ENCODE measurements at places on chromosomes 7 and 10.

DNA sequence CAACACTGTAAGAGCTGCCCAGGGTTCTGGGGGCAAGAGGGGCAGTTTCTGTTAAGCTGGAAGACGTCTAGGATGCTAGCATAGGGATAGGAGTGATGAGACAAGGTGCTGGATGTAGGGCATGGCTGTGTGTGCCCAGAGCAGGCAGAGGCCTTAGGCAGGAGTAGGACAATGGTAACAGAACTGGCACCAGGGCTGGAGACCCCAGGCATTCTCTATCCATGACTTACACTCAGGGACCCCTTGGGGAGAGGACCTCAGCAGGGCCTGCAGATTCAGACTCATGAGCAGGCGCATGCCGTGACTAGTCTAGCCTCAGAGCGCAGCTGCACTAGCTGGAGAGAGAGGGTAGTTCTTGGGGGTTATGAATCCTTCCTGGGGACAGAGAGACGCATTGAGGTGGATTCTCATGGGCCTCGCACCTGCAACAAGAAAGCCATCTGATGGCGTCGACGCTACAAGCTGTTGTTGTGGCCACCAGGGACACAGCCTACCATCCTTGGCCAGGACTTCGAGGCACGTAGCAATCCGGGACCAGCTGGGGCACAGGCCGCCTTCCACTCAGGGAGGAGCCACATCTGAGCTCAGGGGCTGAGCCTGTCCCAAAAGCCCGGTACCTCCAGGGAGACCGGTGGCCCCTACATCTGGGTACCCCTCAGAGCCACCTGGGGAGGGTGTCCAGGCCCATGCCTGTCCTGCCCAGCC, 474.1 kb downstream of the PTPRN2 start:
- no peak for DNase-seq

DNA sequence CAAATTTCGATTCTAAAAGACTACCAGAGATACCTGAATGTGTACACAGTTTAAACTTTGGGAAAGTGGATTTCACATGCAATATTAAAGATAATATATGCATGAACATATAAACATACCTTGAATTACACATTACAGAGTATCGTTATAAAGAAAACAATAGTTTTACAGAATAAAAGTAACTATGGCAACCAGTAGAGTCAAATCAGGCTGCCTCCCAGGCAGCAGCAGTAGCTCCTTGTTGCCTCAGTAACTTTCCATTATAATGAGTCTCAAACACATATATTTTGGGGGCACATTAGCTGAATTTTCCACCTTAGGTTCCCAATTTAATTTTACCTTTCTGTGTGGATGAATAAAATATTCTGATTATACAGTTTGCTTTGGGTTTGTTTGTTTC, 164.4 kb upstream of the FEZF1 start:
- no peak for DNase-seq

GRCh38 chr10:96264938-96265337, 6.4 kb downstream of the BLNK start:
- no peak for DNase-seq

GRCh38 chr10:131963350-131963749, 18.4 kb downstream of the BNIP3 start:
- DNase-seq, result no peak

DNA sequence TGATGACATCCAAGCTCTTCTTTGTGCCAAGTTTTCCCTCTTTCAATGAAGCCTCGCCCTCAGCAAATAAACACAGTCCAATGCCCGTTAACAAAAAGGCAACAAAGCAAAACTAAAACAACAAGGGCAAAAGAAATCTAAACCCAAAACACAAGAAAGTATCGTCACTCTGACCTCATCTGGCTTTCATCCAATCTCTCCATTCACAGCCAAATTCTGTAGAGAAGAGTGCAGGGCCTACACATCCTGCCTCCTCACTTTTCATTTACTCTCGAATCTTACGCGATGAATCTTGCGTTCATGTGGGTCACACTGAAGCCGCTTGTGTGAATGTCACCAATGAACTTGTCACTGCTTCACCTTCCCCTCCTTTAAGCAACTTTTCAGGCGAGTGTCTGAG, 15.9 kb upstream of the AKR1E2 start:
- no peak for DNase-seq

DNA sequence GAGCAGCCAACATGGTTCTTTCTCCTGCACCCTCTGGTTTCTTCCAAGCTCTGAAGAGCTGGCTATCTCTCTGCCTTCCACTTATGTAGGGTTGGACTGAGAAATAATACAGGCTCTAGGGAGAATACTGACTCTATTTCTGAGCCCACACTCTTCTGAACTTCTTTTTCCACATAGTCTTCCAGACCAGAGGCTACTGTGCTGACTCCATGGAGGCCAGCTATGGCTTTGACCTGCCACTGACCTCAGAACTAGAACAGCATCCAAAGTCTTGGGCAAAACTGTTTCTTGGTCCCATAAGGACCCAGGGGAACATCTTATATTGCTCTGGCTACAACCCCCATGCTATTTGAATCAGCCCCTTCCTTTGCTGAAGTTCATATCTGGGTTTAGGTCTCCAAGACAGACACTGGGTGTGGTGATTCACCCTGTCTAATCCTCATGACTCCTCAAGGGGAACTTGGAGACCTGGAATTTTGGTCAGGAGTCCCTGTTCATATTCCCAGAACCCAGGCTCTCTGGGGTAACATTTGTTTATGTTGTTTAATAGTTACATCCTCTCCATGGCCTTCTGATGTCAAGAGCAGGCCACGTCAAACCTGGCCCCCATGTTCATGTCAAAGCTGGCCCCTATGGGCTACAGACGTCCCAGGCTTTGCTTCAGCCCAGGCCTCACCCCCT, 12.1 kb upstream of the PLAU start:
- DNase-seq, result no peak

GRCh38 chr10:106226142-106226541, 938.4 kb downstream of the SORCS1 start:
- DNase-seq, result no peak

- no peak for DNase-seq
These were observed 53.5 kb downstream of the ZNF467 start for GRCh38 chr7:149719912-149720335.

DNA sequence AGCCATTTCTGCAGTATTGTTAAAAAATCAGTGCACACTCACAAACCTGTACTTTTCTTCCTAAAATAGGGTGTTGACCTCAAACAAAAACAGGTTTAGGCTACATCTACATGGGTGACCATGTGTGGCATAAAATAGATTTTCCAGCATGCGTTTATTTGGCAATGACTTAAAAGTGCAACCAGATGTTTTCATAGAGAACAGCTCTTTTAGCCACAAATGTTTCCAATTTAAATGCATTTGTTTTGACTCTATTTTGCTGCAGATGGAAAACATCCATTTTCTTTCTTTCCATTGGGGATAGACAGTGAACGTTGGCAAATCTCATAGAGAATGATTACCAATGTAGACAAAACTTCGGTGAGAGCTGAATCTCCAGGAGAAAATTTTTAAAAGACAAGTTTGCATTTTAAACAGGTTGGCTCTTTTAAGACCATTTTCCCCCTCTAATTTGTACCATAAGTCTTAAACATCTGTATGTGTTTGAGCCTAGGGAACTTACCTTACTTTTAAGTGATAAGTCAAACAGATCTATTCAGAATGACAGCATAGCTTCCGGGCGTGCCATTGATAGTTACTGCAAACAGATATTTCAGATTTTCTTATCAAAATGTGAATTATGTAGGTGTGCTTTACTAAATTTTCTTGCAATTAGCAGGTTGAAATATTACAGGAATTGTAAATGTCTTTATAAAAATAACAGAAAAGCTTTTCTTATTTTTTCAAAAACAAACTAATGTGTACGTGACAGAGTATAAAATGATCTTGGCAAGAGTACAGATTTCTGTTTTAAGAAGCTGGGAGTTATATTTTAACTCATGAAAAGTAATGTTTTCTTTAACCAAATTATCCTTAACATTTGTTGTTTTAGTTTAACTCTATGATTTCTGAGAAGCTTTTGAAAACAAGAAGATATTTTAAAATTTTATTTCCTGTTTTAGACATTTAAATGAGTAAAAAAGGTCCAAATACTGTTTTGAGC, 144.9 kb downstream of the HGF start:
- DNase-seq, result no peak

DNA sequence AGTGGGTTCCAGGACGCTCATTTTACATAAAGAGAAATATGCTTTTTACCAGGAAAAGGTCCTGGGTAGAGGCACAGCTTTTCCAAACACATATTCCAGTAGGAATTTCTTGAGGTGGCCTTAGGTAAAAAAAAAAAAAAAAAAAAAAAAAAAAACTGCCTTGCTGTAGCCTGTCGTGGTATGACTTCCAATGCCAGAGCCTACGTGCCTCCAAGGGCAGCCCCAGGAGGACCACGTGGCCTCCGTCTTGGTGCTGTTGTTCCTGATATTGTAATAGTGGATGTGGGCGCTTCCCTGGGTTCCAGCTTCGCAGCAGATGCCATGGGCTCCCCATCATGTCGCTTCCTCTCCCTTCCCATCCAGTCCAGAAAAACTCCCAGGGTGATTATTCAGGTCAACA, 49.3 kb downstream of the PRKAG2 start:
- no peak for DNase-seq

DNA sequence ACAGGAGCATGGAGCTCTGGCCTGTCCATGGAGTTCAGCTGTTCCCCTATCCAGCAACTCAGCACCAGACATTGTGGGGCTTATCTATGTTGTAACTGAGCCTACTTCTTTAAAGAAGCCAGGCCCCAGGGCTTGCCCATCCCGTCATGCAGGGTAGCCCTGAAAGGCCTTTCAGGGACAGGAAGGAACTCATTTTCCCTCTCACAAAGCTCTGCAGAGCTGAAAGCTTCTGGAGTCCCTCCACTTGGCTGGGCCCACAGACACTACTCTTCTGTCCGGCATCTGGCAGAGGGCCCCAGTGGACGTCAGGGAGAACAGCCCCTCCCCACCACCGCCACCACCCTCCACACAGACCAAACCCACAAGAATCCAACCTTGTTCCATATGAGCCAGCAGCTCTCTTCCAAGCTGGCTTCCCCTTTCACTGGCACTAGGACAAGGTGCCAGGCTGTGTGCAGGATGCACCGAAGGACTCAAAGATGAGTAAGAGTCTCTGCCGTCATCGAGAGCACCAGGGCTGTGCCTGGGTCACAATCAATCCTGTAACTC, 33.1 kb downstream of the DENND2A start:
- no peak for DNase-seq

DNA sequence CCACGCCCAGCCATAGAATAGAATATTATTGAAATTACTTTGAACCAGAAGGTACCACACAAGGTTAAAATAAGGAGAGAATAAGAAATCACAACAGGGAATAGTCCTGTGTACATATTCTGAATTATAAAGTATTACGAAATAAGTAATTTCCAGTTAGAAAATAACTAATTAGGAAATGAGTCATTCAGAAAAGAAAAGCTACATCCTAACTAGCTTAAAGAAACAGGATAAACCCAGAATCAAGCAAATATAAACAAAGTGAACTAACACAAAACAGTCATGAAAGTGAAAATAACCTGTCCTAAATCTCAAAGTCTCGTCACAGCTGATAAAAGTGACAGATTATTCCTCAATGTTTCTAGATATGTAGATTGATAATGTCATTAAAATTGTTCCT, 74.8 kb upstream of the NEBL start:
- DNase-seq, result no peak

DNA sequence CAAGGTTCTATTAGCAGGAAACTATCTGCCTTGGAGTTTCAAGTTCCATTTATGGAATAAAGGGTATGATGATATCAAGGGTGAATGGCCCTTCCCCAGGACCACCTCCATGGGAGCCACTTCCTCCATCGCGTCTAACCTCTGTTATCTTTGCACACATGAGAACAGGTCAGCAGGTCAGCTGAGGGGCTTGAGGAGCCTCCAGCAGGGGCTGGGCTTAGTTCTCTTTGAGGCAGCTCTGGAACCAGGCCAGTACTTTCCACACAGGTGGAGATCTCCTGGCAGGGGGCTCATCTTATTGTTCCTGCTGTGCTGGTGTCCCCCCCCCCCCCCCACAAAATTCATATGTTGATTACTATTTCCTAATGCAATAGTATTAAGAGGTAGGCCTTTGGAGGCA, 472.2 kb upstream of the ZMIZ1 start:
- DNase-seq, result no peak

DNA sequence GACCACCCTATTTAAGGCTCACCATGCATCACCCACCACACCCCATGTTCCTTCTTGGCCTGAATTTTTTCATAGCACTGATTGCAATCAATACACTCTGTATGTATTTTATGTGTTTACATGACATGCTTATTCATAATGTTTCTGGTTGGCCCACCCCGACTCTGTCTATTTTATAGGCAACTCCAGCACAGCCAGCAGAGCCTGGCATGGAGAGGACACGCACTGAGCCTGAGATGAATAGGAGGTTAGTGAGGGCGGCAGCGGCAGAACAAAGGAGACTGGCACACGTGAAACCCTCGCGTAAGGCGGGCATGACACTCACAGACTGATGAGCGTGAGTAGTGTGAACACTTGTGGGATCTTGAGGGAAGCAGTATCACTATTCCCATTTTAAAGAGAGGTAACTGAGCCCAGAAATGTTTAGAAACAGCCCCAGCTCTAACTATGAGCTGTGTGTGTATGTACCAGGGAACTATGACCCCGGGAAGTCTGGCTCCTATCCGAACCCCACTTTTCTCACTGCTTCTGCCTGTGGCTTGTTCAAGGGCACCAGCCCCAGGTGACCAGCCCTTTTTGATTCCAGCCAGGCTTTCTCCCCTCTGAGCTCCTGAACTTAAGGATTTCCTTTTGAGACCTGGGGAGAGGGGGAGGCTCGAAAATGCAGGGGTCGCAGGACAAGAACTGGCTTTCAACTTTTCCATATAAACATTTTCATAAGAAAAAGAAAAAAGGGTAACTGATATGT, 113.3 kb downstream of the ARHGAP22 start:
- DNase-seq, result no peak

DNA sequence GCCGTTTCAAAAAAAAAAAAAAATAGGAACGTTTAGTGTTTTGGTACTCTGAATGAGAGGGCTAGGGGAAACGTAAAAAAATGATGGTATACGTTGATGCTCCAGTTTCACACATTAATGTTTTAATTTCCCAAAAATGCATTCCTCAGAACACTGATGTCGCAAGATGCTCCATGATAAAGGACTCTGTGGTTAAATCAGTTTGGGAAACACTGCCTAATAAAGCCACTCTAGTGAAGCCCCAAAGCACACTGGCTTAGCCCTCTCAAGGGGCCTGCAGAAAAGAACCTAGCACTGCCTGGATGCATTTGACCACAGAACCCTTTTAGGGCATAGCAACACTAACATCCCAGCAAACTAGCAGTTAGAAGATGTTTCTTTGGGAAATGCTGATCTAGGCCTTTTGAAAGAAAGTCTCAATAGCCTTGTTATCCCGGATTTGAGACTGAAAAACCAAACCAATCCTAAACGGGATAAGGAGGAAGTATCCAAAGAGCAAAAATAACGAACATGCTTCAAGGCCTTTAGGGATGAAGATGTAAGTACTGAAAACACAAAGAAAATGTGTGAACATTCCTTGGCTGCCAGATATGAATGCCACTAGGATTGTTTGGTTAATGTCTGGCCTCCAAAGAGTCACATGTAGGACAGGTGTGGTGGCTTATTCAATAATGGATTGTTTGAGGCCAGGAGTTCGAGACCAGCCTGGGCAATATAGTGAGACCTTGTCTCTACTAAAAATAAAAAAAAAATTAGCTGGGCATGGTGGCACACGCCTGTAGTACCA, 11.0 kb downstream of the DLG5 start:
- DNase-seq, result no peak

GRCh38 chr7:92872701-92873100, 36.3 kb upstream of the CDK6 start:
- no peak for DNase-seq

- DNase-seq, result no peak
These were observed 83.1 kb downstream of the VPS41 start for GRCh38 chr7:38825721-38826440.

- DNase-seq, result no peak
These were observed 65.0 kb downstream of the DNAJC12 start for GRCh38 chr10:67772894-67773511.

All from NCI-H1694 (cell line).